NCI-H1092 treated with DMSO at 0.1 percent for 48 hours (cell line): ENCODE measurements at places on chromosomes 3 and 15.
A peak's percentile ranks its signal among the peaks of the same experiment; 100 is the strongest.

DNA sequence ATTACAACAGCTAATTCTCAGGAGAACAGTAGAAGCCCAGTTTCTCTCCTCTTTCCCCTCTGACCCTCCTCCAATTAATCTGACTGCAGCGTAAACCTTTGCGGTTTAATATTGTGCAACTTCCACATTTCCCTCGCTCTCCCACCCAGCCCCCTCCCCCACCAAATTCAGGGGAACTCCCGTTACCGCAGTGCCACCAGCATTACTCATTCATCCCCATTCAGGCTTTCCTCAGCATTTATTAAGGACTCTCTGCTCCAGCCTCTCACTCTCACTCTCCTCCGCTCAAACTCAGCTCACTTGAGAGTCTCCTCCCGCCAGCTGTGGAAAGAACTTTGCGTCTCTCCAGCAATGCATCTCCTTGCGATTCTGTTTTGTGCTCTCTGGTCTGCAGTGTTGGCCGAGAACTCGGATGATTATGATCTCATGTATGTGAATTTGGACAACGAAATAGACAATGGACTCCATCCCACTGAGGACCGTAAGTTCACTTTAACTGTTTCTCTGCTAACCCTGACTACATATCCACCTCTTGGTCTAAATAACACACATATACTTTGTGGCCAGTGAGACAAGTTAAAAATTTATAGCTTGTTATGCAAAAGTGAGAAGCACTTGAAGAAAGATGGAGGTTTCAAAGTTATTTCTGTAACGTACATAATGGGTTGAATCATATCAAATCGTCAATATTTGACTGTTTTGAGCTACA is at the start of gene PTX3:
PTX3 (plus strand) TSS at position 268 of the 709 bp plus-strand sequence; CDS start at position 352, 84 bp downstream.
- DNase-seq: no peak

- no peak for DNase-seq
Measured at GRCh38 chr3:134357914-134358811, 16.1 kb downstream of the AMOTL2 start.

DNA sequence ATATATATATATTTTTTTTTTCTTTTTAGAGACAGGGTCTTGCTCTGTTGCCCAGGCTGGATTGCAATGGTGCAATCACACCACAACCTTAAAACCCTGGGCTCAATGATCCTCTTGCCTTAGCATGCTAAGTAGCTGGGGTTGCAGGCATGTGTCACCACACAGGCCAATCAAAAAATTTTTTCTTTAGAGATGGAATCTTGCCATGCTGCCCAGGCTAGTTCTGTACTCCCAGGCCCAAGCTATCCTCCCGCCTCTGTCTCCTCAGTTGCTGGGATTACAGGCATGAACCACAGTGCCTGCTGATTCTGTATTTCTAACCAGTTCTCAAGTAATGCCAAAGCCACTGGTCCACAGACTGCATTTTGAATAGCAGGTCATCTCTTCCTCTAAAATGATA is 291.3 kb upstream of the ZPLD1 start:
- DNase-seq: no peak

- DNase-seq: no peak
Measured at GRCh38 chr3:161345023-161345422, 26.3 kb downstream of the SPTSSB start.

DNA sequence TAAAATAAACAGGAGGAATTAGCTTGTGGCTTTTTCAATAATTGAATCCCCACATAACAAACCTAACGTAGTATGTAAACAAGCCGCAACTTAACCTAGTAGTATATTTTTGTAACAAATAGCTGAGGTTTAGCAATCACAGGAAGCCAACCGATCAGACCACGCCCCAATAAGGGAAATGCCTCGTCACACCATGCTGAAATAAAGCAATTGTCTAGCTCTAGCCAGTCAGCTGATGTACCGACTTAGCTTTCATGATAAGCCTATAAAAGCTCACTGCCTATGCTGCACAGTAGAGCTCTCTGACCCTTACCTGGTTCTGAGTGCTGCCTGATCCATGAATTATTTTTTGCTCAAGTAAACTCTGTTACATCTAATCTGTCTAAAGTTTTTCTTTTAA is 208.9 kb downstream of the ROBO1 start:
- no peak for DNase-seq

DNA sequence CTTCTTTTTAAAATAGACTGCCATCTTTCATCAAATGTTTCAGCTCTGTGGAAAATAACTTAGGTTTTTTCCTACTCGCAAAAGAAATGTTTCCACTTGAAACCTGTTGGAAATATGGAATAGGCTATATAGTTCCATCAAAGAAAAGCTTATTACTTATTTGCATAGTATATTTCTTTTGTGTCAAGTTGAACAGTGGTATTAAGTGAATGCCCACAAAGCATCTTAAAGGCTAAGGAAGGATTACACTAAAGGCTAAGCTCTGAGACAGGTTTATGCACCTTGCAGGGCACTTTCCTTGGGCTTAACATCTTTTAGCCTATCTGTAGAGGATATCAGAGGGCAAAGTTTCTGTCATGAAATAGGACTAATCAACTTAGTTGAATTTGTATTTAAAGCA is at the start of gene SAMD7:
SAMD7 (plus strand) TSS at position 301 of the 400 bp plus-strand sequence. CDS start 7,927 bp downstream, outside the sequence.
- DNase-seq: no peak

DNA sequence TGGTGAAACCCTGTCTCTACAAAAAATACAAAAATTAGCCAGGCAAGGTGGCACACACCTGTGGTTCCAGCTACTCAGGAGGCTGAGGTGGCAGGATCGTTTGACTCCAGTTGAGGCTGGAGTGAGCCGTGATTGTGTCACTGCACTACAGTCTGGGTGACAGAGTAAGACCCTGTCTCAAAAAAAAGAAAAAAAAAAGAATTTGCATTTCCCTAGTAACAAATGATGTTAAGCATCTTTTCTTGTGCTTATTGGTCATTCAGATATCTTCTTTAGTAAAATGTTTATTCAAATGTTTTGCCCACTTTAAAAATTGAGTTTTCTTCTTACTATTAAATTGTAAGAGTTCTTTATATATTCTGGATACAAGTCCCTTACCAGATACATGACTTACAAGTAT is 48.7 kb downstream of the NFKBIZ start:
- no peak for DNase-seq

- no peak for DNase-seq
Measured at GRCh38 chr3:119157971-119158370, 12.0 kb downstream of the TEX55 start.

DNA sequence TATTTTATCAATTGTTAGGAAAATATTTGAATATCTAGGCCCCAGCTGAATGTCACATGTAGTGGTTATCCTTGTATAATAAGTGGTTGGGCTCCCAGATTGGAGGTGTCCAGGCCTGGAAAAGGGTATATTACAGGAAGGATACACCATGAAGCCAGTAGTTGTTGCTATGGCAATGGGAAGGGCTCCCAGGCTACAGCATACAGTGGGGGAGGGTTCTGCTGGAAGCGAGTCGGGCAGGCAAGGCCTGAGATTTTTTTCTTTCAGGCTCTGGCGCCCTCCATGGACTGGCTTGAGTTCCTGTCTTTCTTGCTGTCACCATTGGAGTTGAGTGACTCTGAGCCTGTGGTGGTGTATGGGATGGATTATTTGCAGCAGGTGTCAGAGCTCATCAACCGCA is 8.9 kb downstream of the ECE2 start:
- DNase-seq: peak; percentile 80

DNA sequence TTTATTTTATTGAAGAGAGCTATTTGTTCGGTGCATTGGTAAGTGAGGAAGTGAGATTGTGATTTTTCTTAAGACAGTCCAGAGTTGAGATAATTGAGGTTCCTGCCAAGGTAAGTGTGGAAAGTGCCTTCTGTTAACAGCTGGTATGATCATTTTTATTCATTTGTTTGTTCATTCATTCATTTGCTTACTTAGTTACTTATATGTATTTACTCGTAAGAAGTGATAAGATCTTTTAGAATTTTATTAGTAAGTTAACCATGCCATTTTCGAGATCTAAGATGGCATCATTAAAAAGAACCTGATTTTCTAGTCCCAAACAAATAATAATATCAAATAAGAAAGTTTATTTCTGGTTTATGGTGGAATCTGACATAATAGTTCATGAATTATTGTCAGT is 150.0 kb downstream of the GHSR start:
- no peak for DNase-seq

DNA sequence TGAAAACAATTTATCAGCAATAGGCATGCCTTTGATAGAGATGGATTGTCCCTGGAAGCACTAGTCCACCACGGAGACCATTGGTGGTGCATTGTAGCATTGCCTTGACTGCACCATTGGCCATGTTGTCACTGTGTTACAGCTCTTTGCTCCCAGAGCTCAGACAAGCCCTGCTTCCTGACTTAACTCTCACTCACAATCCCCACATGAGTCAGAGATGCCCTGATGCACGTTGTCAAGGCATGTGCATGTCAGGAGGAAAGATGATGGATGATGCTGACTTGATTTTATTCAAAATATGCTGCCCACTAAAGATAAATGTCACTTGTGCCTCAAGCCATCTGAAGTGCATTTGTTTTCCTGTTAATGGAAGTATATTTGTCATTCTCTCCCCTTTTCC is 266.1 kb downstream of the ARRDC4 start:
- no peak for DNase-seq

- DNase-seq: no peak
Measured at GRCh38 chr3:182570946-182571594, 222.2 kb upstream of the ATP11B start.

GRCh38 chr3:76724075-76724474 is 315.8 kb upstream of the ROBO2 start:
- no peak for DNase-seq

DNA sequence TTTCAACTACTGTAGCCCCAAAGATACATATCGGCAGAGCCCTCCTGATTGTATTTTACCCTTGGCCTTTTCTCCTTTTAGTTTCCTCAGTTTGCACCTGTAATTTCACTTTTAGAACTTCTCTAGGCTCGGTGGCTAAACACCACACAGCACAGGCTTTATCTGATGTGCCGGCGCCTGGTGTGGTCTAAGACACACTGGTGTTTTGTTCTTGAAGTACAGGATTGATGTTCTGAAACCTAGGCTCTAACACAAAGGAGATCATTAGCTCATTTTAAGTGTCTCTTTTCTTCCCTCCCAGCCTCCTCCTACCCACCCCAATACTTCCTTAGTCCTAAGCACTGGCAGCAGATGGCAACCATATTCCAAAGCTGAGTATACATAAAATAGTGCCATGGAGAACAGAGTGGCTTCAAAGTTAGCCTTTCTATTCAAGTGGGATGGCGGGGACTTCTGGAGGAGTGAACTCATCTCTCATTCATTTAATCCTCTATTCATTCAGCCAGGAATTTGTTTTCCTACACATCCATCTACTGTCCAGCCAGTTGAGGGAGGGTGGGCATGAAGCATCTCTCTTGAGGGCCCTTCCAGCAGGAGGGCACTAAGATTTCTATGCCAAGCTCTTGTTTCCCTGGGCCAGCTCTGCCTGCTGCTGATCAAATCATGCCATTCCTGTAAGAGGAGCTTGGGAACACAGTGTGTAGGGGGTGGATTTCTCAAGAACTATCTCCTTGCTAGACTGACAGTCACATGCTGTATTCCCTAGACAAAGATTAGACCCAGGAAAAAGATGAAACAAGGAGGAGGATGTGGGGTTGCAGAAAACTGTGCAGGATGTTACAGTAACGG is 71.2 kb downstream of the TIGIT start:
- DNase-seq: no peak

- DNase-seq: no peak
Measured at GRCh38 chr15:51223771-51224229, 114.6 kb downstream of the CYP19A1 start.
